Pancreas (tissue), 10 donors: ENCODE measurements at places on chromosomes 12 and 14. TPM values are rescaled to one million over a fixed set of nuclear protein-coding genes. Genes with fewer than 3 reads are reported as not detected.

The EML1 gene
- polyA plus RNA-seq: 5.2 TPM

The DYRK2 gene
- polyA plus RNA-seq: 6.2 TPM

The ALX1 gene
- not detected for polyA plus RNA-seq

The TEX22 gene
- polyA plus RNA-seq: 0.57 TPM

The RECQL gene
- 4.8 TPM for polyA plus RNA-seq

The SLC24A4 gene
- polyA plus RNA-seq: 0.07 TPM

The ZDHHC22 gene
- 0.04 TPM for polyA plus RNA-seq

The NRIP2 gene
- polyA plus RNA-seq: 1.2 TPM

The KIF21A gene
- polyA plus RNA-seq: 13.1 TPM

The HOTAIR gene
- polyA plus RNA-seq: not detected

The KRT79 gene
- not detected for polyA plus RNA-seq

The ALG10 gene
- polyA plus RNA-seq: 1.3 TPM

The JDP2 gene
- 13.1 TPM for polyA plus RNA-seq

The ZNF219 gene
- 19.8 TPM for polyA plus RNA-seq

The WSB2 gene
- polyA plus RNA-seq: 33.2 TPM

The METTL17 gene
- 103 TPM for polyA plus RNA-seq

The HELB gene
- polyA plus RNA-seq: 0.77 TPM
